ENCODE measurements at places on chromosomes 16 and 17. TPM values are rescaled to one million over a fixed set of nuclear protein-coding genes. Genes with fewer than 3 reads are reported as not detected.

Gene CDH3
- 14.1 TPM for total RNA-seq

Gene C17orf67
- 2.2 TPM for total RNA-seq

Gene CD300E
- not detected for total RNA-seq

Gene C16orf89
- total RNA-seq = not detected

Gene ZDHHC1
- 3.7 TPM for total RNA-seq

Gene DPEP2
- total RNA-seq = not detected

Gene COG7
- total RNA-seq = 17.9 TPM

Gene MRPS7
- 50.0 TPM for total RNA-seq

Gene CTRB1
- not detected for total RNA-seq

Gene KRT23
- total RNA-seq = not detected

Gene CCT6B
- 2.1 TPM for total RNA-seq

Gene GAST
- total RNA-seq = not detected

Gene FA2H
- total RNA-seq = 0.14 TPM

Measured in astrocyte (in vitro differentiated cells and primary cell).